ENCODE measurements at places on chromosomes 6 and 20. TPM values are rescaled to one million over a fixed set of nuclear protein-coding genes. Genes with fewer than 3 reads are reported as not detected.

GRCh38 chr6:136341967-136342366 is 52.3 kb upstream of the BCLAF1 start:
- no peak for DNase-seq

DNA sequence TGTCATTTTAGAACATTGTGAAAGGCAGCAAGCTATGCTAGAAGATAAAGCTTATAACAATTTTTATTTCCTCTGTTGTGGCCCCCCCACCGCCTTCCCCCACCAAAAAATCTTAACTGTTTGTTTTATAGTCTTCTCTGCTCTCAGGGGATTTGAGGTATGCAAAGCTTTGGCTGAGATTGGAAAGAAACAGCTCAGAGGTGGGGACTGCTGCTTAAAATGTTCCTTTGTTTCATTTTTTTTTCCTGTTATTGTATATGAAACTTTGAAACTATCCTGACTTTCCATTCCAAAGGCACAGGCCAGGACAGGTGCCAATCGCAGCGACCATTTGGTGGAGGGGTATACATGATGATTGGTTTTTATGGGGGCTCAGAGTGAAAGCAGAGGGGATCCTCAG is 114.7 kb upstream of the PHACTR1 start:
- DNase-seq: no peak

- DNase-seq: no peak
These were observed 29.9 kb downstream of the ID4 start for GRCh38 chr6:19866985-19867627.

GRCh38 chr20:14950633-14951032 is 613.2 kb upstream of the FLRT3 start:
- DNase-seq: no peak

DNA sequence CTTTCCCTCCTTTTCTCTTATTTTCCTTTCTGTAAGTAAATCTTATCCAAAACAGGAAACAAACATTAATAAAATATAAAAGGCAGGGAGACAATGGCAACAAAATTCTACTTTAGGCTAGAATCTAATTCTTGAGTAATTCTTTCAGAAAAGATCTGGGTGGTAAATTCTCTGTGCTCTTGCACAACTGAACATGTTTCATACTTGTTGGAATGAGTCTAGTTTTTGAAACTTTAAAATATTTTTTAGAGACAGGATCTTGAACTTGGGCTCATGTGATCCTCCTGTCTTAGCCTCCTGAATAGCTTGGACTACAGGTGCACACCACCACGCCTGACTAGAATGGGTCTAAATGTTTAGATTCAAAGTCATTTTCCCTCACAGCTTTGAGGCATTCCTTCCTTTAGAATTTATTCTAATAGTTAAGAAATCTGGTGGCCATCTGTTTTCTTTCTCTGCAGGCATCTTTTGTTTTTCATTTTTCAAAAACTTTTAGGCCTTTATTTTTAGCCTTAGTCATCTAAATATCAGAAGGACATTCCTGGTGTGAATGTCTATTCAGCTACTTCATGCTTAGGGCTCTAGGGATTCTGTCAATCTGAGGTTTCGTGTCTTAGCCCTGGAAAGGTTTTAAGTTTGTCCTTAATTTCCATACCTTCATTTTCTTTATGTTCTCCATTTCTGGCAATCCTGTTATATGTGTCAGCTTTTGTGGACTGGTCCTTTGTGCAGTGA is 76.5 kb downstream of the CDKAL1 start:
- no peak for DNase-seq

- no peak for DNase-seq
These were observed 335.6 kb downstream of the PREX1 start for GRCh38 chr20:48492015-48492714.

DNA sequence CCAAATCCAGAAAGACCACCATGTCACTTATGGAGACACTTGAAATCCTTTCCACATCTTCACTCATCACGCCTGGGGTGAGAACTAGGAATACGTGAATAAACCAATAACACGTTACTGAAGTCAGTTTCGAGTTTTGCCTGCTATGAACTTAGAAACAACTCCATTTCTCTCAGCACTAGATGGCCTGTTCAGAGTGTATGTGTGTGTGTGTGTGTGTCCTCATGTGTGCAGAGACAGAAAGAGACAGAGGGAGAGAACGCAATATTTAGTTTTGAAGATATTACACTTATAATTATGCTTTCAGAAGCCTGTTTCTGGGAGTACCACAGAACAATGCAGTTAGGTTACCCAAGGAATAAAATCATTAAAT is 81.2 kb upstream of the CCN6 start:
- no peak for DNase-seq

- no peak for DNase-seq
These were observed 54.2 kb downstream of the TSBP1 start for GRCh38 chr6:32317541-32317940.

DNA sequence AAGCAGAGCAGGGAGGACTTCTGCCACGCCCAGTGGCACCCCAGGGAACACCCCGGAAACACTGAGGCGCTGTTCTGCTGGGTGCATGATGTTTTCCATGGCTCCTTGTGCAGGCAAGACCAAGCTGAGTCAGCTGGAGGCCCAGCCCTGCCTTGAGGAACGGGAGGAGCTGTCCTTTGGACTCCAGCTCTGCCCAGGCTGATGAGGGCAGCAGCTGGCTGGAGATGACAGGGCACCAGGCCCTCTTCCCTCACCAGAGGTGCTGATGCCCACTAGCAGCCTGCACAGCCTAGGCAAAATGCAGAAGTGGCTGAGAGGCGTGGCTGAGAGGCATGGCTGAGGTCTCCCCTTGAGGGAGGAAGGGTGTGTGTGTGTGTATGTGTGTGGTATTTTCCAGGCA is 2.4 kb downstream of the C6orf132 start:
- no peak for DNase-seq

DNA sequence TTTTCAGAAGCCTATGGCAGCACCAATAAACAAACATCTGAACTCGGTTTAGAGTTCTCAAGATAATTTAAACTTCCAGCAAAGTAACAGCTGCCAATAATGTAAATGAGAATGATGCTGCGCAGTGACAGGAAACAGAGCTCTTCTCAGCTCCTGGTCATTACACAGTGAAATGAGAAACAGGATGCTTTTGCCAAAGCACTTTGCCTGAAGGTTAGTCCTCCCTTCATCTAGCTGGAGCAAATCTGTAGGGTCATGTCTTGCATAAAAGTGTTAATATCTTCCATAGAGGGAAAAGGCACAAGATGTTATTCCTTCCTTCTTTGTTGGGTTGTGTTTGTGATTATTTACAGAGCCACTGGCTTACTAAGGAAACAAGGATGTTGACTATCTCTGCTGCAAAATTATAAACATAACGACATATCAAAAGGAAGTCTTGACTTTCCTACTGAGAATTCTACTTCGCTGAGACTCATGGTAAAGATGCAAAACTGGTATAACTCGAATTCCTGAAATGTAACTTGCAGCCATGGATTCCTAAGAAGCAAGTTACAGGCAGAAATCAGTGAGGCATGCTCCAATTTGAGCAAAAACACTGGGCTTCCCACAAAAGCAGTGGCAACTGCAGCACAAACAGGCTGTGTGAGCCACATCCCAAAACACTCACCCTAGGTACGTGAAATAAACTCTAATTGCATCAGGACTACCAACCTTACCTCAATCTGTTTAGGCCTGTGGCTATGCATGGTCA is 102.5 kb upstream of the BEND6 start:
- DNase-seq: peak; percentile 34

DNA sequence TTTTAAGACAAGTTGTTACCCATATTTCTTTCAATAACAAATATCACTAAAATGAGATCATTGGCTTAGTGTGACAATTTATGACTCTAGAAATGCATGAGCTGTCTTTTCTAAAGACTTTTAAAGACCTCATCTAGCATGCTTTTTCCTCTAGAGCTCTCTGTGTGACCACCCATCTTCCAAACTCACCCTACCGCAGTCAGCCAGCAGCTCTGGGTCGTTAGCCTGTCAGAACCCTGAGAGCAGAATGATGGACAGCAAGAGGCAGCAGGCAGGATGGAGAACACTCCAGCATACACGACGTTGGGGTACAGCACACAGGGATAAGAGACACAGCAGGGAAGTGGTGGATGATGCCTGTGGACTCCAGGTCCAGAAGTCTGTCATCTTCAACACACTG is 45.1 kb upstream of the TBX18 start:
- peak; percentile 30 for DNase-seq

DNA sequence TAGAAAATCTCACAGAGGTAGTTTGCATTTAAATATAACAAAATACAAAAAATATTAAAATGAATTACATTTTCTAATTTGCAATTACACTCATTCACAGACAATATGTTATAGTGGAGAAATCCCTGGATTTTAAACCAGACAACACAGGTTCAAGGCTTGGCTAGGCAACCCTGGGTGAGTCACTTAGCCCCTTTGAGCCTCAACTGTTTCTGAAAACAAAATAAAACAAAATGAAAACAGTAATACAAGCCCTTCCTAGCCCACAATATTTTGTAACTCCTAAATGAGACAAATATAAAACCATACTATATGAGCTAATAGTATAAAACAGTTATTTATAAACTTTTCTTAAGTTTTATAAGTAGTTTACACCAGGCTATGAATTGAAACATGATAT is 41.0 kb downstream of the UQCC1 start:
- DNase-seq: no peak

- no peak for DNase-seq
These were observed 185.6 kb upstream of the RREB1 start for GRCh38 chr6:6922166-6922565.

GRCh38 chr6:104253236-104253635 is 606.5 kb downstream of the HACE1 start:
- no peak for DNase-seq

DNA sequence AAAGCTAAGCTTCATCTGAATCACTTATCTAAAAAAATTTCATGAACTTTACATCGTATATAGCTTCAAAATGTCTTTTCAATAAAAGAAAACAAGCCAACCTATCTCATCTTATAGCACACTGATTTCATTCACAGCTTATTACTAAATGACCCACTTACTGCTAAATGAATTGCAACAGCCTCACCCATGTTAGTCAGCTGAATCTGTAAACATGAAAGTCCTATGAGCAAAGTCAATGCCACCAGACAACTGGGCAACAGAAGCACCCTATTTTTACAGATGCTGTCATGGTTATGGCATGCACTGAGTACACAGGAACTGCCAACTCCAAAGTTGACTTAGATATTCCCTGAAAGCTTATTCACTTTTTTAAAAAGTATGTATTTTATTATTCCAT is 41.2 kb upstream of the DST start:
- DNase-seq: no peak

DNA sequence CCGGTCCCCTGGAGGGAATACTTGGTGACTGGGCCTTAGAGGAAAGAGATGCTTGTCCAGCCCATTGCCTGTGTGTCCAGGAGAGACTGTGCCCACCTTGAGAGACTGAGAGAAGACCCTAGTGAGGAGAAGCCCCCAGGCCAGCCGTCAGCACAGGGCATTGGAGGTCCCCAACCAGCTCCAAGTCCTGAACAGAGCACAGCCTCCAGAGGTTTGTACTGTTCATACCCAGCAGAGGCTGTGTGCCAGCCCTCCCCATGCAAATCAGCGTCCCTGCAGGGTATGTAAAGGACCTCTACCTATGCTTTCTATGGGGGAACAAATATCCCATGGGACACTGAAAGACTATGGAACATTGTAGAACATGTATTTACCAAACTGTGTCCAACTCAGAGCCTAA is 8.4 kb downstream of the HLA-E start:
- no peak for DNase-seq

- DNase-seq: no peak
These were observed 1324.4 kb upstream of the EYS start for GRCh38 chr6:67031451-67031850.

DNA sequence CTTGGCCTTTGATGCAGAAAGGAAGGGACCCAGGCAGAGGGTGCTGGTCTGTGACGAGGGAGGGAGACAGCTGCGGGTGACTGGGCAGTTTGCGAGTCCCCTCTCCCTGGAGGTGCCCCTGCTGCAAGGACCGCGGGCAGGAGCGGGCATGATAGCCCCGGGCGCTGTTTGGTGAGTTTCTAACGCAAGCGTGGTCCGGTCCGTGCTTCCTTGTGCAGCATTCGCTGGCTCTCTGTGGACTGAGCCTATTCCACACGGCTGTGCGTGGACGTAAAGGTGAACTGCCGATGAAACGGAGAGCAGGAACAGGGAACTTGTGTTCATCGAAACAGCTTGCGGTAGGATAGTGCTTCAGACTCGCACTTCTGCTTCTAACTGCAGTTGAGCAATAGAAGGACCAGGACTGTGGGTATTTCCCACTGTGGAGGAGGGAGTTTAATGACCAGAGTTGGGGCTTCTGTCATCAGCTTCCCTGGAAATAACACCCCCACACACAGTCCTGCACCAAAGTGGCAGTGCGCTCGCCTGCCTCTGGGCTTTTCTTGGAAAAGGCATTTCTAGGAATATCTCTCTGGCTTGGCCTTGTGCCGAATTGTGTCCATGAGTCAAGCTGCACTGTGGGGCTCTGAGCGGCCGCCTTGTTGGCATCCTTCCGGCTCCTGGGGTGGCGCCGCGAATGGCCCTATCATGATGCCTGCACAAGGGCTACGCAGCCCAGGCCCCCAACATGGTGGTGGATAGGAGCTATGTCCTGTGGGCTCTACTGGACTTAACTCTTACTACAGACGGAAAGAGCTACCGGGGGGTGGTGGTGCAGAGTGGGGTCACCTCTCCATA is 48.9 kb downstream of the DUSP22 start:
- DNase-seq: no peak

DNA sequence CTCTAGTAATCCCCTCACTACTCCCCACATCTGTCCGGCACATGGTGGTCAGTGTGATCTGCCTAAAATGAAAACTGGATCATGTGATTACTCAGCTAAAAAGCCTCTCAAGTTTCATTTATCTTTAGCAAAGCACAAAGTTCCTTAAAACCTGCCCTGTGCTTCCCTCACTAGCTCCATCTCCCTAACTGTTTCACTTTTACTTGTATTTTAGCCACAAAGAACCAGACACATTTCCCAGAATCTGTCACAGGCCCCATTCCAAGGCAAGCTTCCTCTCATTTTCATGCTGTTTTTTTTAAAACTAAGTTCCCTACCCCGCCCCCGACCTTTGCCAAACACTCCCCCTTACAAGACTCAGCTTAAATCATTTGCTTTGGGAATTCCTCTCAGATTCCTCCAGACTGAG is 8.9 kb upstream of the IGF2R start:
- DNase-seq: no peak

DNA sequence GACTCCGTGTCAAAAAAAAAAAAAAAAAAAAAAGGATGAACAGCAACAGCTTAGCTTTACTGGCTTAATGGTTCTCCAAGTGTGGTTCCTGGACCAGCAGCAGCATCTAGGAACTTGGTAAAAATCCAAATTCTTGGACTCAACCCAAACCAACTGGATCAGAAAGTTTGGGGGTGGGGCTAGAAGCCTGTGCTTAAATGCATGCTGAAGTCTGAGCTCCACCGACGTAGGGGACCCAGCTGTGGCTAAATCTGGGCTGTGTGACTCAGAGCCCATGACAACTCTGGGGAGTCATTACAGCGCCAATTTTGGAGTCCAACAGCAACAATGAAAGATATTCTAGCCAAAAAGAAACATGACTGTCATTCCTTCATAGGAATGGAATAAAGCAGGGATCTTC is 13.6 kb upstream of the CHD6 start:
- DNase-seq: no peak

The WFDC2 gene
- 27.2 TPM for total RNA-seq

The TRIM15 gene
- total RNA-seq: 1.0 TPM

The CASS4 gene
- 0.12 TPM for total RNA-seq

The UBD gene
- not detected for total RNA-seq

The MEI4 gene
- 0.63 TPM for total RNA-seq

The FUT9 gene
- total RNA-seq: 6.8 TPM

The CLVS2 gene
- total RNA-seq: 0.66 TPM

The KIAA1586 gene
- 21.3 TPM for total RNA-seq

The HEY2 gene
- total RNA-seq: 3.7 TPM

The CALHM6 gene
- total RNA-seq: 0.27 TPM

The ZNF341 gene
- 6.2 TPM for total RNA-seq
